Activated CD4-positive, CD25-positive, alpha-beta regulatory T cell treated with anti-CD3 and anti-CD28 coated beads, Interleukin-2, amount 50 U/mL, for 16 hours (primary cell): ENCODE measurements at places on chromosomes 7 and 10.

DNA sequence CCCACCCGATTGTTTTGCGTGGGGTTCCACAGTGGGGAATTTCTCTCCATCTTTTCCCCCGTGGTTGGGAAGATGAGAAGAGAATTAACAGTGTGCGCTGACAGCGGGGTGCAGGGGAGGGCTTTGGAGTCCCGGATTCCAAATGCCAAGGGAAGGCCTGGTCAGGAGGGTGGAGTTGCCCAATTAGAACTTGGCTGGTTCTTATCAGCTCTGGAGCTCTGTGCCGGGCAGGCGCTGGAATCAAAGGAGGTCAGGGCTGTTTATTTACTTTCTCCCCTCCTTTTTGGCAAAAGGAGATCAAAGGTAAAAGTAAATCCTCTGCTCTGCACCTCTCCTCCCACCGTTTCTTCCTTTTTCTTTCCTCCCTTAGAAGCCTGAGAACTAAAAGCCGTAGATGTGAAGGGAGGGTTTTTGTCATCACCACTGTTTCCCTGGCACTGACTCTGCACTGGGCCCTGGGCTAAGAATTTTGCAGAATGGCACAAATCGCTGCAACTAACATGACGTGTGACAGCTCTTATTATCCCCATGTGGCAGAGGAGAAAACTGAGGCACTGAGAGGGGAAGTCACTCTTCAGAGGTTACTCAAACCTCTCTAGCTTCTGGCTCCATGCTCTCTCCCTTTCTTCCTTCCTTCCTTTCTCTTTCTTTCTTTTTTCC is 95.2 kb upstream of the ZNF716 start:
- DNase-seq: no peak

DNA sequence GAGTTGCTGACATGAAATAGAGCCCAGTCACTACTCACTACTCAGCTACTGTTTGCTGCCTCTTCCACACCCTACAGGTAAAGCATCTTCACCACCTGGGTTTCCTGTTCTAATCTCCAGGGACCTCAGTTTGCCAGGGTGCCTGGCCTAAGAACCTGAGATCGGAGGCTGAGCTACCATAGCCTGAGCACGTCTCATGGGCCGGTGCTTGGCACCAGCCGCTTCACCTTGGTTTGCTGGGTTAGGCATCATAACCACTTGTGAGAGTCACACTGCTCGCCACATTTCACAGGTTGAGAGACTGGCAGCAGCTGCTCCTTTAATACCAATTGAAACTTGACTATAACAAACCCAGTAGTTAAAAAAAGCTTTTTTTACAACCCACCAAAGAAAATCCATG is 75.1 kb downstream of the EMX2 start:
- DNase-seq: no peak

- DNase-seq: peak; percentile 16
Measured at GRCh38 chr7:28408960-28409715, 3.2 kb upstream of the CREB5 start.

- DNase-seq: no peak
Measured at GRCh38 chr10:95559896-95560277, 1.3 kb downstream of the SORBS1 start.

- no peak for DNase-seq
Measured at GRCh38 chr10:6866757-6867156, 286.7 kb upstream of the PRKCQ start.

GRCh38 chr10:59176241-59177030 is at the start of gene PHYHIPL:
Gene PHYHIPL (plus strand): TSS chr10:59176643. CDS start chr10:59176854, 211 bp downstream.
- no peak for DNase-seq

DNA sequence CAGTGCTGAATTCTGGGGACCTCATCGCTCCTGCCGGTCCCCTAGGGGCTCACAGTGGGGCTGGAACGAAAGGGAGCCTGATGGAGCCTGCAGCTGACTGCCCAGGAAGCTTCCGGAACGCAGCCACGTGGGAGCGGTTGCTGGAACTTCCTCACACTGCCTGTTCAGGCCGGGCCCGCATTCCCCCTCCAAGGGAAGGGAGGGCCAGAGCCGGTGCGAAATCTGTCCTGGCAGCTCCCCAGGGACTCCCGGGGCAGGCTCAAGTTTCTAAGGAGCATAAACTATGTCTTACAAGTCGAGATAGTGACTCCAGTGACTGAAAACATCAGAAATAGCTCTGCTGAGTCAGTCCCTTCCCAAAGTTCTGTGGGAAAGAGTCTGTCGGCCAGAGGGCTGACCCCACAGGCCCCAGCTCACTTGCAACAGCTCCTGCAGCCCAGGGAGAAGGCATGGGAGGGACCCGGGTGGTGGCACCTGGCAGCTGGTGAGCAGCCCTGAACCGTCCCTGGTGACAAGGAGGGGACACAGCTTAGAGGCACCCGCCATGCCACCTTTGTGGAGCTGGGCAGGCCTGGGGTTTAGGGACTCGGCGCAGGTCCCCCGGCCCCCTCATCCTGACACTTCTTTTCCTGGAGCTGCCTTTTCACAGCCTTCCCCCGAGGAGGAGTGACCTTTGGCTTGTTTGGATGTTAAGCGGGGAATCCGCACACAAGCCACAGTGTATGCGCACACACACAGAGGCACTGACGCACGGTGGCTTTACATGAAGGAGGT is 47.6 kb downstream of the PDGFA start:
- DNase-seq: no peak

DNA sequence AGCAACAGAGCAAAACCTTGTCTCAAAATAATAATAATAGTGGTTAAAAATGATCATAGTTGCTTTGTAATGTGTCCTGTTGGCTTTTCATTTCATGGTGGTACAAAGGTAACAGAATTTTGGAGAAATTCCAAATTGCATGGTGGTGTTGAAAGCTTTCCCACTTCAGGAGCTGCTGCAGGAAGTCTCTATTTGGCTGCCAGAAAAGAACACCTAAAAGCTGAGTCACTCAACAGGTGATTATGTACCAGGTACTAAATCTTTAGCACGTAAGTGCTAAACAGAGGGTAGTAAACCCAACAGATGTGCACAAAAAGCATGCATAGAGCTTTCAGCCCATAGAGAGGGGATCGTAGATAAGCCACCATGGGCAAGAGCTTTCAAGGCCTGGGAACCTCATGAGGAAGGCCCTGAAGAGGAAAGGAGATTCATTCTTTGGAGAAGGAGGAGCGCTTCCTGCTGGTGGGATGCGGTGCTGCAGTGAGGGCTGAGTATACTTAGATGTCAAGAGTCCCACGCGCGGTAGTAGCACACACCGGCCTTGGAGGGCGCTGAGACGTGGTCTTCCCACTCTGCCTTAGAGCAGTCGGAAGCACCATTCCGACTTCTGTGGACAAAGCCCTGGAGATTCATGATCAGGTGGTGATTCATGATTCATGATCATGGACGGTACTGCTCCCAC is 118.7 kb downstream of the RALA start:
- no peak for DNase-seq

GRCh38 chr10:113858541-113858940 is 4.1 kb downstream of the NHLRC2 start:
- no peak for DNase-seq

DNA sequence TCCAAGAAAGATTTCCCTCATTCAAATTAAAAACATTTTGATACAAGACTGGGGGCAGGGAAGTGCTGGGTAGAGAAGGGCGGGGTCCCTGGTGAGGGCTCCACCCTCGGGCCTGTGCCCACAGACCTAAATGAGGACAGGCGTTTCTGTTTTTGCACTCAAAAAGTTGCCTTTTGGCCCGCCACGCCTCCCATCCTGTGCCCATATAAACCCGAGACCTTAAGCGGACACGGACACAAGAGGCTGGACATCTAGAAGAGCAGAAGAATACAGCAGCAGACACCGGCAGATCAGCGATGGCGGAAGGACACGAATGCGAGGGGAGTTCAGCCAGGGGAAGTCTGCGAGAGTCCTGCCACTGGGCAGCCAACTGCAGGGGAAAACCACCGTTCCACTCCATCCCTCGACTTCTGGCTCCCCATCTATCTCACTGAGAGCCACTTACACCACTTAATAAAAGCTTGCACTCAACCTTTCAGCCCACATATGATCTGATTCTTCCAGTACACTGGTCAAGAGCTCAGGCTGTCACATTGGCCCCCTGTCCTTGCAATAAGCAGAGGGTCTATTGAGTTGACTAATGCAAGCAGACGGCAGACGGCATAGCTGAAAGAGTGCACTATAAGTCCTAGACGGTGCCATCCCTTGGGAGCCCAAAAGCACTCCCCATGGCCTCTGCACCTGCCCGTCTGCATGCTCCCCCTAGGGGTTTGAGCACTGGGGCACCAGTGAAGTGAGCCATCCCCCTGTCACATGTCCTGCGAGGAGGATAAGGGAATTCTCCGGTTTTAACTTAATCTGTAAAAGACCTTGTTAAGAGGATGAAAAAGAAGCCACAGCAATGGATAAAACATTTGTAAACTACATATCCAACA is 181.8 kb upstream of the PRSS1 start:
- DNase-seq: no peak

DNA sequence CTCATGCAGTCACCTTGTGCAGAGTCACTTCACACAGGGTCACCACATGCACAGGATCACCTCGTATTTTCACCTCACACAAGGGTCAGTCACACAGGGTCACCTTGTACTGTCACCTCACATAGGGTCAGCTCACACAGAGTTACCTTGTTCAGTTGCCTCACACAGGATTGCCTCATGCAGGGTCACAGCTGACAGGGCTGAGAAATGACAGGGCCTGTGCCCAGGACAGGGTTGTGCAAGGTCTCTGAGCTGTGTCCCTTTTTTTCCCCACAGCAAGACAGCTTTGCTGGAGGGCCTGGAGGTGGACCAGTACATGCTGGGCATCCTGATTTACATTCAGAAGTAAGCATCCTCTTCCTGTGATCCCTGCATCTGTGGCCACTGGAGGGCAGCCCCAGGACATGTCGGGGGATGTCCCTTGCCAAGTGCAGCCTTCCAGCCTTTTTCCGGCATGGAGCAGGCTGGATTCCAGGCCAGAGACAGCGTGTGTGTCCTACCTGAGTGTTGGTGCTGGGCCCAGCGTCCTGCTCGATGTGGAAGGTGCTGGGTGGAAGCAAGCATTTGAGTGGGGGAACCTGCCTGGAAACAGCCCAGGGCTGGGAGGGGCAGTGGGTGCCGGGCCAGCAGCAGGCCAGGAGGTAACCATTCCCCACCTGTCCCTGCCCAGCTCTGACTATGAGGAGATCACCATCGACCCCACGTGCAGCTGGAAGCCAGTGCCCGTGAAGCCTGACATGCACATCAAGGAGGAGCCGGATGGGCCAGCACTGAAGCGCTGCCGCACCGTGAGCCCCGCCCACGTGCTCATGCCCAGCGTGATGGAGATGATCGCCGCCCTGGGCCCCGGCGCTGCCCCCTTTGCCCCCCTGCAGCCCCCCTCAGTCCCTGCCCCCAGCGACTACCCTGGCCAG is 16.3 kb downstream of the ZMIZ2 start:
- no peak for DNase-seq

DNA sequence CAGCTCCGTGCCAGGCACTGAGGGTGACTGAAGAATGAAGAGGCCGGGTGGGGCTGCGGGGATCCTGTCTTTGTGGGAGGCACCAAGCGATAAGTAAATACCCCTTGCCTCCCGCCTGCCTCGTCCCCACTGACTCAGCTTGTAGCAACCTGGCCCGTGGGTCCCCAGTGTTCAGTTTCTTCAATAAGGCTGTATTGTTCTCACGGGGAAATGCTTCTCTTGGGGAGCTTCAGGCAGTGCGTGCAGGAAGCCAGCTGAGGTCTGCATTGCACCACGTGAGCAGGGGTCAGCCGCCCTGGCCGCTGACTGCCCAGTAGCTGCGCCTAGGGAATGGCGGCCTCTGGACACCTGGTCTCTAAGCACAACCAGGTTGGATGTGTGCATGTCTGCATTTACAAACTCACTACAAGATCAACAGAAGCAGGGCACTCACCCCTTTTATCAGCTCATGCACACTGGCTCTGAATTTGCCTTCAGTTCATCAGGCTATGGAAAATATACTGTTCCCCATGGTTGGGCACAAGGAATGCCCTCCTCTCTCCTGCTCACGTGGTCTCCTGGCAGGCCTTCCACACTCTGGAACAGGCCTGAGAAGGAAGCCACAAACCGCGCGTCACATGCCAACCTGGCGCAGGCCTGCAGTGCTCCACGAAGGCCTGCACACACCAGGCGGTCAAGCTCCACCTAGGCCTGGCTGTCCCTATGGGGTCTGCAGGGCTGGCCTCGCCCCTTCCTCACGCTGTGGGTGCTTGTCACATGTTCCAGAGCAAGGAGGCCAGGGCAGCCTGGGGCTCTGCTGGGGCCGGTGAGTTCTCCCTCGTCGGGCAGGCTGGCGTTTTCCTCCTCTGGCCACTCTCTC is 135.7 kb upstream of the RNF32 start:
- DNase-seq: no peak

GRCh38 chr10:2734603-2735002 is 332.7 kb upstream of the PFKP start:
- DNase-seq: no peak

GRCh38 chr7:698515-699475 is 27.7 kb upstream of the DNAAF5 start:
- no peak for DNase-seq

- DNase-seq: no peak
Measured at GRCh38 chr10:5832946-5833345, 19.7 kb upstream of the GDI2 start.

- DNase-seq: no peak
Measured at GRCh38 chr7:103009466-103010185, 65.0 kb downstream of the FBXL13 start.

DNA sequence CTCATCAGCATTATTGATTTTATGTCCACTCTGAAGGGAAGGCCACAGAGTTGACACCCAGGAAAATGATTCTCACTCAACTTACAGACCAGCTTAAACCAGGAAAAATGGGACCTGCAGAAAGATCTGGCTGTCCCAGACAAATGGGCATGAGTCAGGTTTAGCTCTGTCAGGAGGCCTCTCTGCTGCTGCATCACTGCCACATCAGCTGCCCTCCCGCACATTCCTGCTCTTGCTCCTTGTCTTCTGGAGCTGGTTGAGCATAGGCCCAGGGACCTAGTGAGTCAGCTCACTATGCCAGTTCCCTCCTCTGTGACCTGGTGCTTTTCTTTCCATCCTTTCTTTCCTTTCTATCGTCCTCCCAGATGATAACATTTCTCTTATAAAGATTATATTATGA is 18.8 kb upstream of the SMNDC1 start:
- DNase-seq: no peak

DNA sequence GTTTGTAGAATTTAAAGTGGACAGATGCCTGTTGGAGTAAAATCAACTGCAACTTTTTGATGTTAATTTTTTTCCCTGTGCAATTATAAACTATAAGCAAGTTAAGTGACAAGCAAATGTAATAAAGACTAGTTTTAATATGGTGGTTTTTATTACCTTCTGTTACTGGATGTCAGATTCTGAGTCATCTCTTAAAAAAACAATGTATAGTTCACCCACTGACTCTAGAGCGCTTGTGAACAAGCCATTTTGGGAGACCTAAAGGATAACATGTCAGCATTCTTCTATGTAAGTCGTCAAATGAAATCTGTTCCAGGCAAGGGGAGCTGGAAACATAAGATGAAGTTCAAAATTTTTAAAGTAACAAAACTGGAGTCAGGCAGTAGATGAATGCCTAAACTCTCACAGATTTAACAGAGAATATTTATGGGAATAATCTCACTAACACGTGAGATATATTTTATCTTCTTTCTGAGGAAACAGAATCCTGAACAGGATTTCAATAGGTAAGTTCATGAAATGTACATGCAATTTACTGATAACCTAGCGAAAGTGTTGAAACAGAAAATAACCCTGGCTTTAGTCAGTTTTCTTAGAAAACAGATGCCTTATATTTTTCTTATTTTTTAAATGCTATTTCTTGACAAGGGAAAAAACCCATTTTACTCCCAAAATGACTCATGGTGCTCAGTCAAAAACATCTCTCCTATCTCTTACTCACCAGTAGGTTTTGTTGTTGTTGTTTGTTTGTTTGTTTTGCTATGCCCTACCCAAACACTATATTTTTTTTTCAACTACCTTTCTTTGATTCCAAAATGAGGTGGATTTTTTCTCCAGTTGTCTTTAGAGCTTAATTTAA is 91.7 kb downstream of the SLC39A12 start:
- no peak for DNase-seq
